ENCODE measurements at places on chromosomes 6 and 20.

DNA sequence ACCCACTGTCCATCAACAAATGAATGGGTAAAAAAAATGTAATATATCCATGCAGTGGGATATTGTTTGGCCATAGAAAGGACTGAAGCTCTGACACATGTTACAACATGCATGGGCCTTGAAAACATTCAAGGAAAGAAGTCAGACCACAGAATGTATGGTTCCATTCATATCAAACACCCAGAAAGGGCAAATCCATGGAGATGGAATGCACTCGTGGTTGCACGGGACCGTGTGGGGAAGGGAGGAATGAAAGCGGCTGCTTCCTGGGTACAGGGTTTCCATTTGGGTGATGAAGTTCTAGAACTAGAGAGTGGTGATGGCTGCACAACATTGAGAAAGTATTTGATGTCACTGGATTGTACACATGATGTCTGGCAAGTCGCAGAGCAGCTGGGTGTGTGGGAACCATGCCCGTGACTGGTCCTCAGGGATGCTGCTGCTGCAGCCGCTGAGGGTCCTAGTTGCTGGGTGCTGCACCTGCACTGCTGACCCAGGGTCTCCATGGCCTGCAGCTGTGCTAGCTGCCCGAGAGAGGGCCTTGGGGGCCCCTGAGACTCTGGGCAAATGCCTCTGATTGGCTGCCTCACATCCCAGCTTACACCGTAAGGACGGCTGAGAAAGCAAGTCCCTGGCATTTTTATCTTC lies 220.3 kb downstream of the NRN1 start:
- DNase-seq: no peak

GRCh38 chr20:23059846-23060245 lies 10.4 kb upstream of the THBD start:
- no peak for DNase-seq

GRCh38 chr6:131894493-131895424 lies 56.4 kb downstream of the CCN2 start:
- DNase-seq: no peak

DNA sequence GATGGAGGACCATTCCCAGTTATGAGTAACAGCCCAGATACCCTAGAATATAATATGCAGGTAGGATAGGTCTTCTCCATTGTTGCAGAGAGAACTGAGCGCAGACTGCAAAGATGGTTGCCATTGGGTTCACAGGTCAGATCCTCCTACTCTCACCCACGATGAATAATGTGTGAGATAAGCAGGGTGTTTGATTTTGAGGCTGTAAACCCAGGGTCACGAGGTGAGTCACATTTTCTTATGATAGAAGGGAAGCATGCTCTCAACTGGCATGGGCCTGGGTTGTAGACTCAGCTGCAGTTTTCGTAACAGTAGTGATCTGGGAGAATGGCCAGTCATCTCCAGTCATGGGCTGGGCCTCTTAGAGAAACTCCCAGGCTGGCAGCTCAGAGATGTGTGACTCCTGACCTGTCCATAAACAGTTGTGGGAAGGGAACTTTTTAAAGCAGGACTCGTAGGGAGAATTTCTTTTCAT lies 74.2 kb downstream of the CD164 start:
- DNase-seq: no peak

- DNase-seq: no peak
Observed at GRCh38 chr6:89122625-89123024, 4.8 kb upstream of the SRSF12 start.

- DNase-seq: no peak
Observed at GRCh38 chr6:169960003-169960344, 208.6 kb downstream of the ERMARD start.

GRCh38 chr20:14992961-14993360 lies 655.5 kb upstream of the FLRT3 start:
- DNase-seq: no peak

- DNase-seq: no peak
Observed at GRCh38 chr20:58599966-58600365, 51.1 kb upstream of the STX16 start.

DNA sequence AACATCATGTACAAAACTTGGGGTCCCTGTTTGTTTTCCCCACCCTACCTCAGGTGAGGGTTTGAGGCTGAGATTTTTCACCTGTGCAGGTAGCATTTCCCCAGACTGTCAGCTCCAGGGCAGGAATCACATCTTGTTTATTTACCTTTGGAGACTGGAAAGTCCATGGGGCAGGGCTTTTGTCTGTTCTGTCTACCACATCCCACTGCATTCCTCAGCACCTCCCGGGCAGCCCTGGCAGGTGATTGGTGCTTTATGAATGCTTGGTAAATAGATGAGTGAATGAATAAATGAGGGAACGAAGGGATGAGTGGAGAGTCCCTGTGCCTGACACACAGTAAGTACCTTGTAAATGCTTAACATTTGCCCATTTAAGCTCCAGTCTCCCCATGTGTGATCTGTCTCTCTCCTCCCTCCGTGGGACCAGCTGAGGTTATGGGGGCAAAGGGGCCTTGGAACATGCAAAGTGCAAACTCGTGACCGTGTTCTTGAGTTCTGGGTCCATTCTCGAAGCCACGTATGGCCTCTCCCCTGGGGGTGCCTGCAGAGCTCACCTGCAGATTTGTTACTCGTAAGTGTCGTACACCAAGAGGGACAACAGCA lies 69.7 kb upstream of the PMEPA1 start:
- DNase-seq: no peak

DNA sequence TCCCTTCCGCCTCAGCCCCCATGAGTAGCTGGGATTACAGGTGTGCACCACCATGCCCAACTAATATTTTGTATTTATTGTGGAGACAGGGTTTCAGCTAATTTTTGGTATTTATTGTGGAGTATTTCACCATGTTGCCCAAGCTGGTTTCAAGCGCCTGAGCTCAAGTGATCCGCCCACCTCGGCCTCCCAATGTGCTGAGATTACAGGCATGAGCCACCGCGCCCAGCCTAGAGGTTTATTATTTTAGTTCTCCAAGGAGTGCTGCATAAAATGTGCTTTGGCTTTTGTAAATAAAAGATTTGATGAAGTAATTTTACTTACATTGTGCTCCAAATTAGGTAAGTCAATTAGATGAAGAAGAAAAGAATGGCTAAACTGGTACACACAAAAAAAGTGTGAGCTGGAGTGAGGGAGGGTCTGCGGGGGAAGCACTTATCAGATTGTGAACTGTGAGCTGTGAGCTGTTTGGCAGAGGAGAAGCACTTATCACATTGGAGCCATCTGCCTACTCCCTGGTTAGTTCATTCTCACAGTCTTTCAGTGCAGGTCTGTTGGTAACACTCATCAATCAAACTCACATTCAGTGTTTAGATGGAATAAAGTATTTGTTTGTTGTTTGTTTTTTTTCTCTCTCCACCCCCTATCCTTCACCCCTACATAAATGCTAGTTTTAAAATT lies 398.0 kb downstream of the EPHA7 start:
- DNase-seq: no peak

DNA sequence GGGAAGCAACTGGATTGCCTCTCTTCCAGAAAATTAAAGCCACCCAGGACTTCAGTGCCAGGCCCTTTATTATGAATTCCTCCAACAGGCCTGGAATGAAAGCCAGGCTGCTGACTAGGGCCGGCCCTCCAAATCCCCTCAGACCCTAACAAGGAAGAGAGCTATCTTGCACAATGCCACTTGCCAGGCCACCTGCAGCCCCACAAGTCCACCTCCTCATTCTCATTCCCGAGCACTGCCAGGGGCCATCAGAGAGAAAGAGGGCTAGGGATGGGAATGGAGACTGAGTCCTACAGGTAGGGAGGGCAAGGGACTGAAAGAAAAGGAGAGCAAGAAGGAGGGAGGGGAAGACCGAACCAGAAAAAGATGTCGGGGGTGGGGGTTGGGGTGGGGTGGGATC lies 86.5 kb downstream of the MRPL14 start:
- DNase-seq: no peak

DNA sequence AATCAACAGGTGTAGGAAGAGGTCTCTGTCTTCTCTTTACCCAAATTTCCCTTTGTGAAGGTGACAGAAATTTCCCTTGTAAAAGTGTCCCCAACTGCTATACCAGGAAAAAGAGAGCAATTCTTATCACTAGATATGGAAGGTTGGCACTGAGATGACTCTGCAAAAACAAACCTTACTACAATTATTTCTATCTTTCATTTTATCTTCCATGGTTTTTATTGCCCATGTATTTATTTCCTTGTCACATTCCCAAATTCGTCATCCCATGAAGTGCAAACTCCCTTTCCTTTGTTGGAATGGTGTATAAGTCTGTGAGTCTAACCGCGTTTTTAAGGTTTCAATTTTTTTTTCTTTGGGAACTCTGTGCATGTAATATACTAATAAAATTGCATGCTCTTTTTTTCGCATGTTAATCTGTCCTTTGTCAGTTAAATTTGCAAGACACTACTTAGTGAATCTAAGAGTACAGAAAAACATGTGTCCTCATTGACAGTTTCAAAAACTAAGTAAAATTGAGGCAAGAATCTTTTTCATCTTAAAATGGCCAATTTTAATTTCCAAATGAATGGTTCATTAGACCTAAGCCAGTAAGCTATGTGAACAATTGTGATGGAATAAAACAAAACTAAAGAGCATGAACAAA lies 35.4 kb upstream of the HFE start:
- no peak for DNase-seq

DNA sequence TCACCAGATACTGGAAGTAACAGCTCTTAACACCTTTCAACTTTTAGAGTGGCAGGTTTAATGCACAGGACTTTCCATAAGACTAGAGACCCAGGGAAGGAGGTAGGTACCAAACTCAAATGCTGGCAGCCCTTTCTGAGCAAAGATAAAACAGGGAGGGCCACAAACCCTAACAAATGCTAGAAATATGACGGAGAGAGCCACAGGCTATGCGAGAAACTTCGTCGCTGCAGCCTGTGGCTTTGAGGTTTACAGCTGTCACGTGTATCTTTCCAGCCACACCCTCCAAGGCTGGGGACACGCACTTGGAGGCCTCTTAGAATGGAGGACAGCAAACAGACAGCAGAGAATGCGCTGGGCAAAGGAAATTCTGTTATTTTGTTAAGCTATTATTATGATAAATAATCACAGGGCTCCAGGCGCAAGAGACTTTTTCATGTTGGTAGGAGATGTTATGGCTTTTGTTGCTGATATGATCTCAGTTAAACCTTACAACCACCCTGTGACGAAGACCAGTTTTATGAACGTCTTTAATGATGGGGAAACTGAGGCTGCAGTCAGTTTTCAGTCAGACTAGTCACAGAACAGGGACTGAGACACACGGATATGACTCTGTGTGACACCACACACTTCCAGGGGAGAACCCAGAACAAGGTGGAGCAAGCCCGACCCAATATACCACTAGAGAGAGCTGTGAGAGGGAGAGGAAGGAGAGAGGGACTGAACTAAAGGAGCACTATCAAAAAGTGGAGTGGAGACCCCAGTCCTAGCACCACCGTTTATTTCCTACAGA lies 2.0 kb downstream of the TRAM2 start:
- DNase-seq: peak; percentile 64

- DNase-seq: no peak
Observed at GRCh38 chr6:69880601-69881000, 14.2 kb downstream of the COL19A1 start.

DNA sequence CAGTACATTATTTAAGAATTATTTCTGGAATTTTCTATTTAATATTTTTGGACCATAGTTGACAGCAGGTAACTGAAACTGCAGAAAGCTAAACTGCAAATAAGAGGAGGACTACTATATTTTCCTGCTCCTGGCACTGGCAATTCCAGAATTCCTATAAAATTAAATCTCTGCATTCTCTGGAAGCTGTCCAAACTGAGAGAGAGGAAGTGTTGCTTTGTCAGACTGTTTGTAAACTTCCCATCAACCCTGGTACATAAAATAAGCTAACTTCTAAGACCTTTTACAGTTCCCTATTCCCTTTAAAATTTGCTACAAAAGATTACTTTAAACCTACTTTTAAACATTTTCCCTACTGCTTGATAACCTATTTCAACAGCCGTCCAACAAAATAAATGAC lies 196.1 kb upstream of the RUNX2 start:
- DNase-seq: no peak

GRCh38 chr6:89412071-89413005 lies at the start of gene RRAGD:
Gene RRAGD, minus strand, starts transcription at chr6:89412273. Its CDS starts 280 bp downstream, at chr6:89411993.
- peak; percentile 46 for DNase-seq

DNA sequence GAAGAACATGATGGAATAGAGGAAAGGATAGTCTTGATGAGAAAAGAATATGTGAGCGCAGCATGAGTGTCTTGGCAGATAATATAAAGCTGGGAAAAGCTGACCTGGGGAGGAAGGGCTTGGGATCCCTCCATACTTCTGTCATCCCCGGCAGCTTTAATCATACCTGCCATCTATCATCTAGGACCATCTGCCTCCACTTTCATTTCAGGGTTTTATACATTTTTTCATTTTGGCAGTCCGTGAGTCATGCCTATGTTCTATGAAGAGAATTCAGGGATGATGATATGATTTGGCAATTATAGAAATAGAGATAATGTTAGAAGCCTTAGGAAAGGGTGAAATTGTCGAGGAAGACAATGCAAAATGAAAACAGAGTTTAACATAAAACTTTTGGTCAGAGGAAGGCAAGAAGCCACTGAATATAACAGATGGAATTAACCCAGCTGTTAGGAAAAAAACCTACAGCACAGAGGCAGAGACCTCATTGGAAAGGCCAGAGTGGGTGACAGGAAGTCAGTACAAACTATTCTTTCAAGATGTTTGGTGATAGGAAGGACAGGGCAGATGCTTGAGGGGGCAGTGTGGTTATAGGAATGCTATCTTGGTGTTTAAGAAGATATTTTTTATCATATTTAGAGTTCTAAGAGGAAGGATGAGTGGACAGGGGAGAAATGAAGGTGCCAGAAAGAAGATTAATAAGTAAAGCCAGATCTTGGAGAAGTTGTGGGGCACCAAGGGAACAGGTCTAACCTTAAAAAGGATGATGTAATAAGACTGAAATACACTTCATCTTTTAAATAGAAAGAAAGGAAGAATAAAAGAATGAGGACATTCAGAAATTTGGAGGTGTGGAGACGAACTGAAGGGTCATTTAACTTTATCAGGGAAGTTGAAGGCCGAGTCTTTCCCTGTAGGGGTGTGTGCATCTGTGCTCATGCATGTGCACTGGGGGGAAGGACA lies 37.8 kb downstream of the MARCKS start:
- DNase-seq: no peak

GRCh38 chr6:101747160-101747559 lies 353.7 kb downstream of the GRIK2 start:
- DNase-seq: no peak

GRCh38 chr20:32780749-32781655 lies 18.8 kb downstream of the DNMT3B start:
- no peak for DNase-seq

DNA sequence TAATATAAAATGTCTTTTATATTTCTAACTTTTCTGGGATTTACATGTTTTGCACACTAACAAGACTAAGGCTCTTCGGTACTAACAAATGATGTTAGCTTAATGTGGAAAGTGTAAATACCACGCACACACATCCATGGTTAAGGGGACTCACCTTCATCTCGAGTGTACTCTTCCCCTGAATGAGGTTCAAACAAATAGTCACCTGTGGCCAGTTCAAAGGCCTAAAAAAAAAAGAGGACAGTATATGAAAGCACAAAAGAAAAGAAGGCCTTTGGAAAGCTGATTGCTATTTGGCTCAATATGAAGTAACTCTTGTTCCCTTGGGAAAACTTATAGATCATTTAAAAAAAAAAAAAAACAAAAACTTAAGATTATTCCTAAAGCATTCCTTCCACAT lies 37.2 kb downstream of the LHFPL5 start:
- DNase-seq: no peak

Measured in naive thymus-derived CD8-positive, alpha-beta T cell (primary cell).